ENCODE measurements at places on chromosomes 13 and 19.

DNA sequence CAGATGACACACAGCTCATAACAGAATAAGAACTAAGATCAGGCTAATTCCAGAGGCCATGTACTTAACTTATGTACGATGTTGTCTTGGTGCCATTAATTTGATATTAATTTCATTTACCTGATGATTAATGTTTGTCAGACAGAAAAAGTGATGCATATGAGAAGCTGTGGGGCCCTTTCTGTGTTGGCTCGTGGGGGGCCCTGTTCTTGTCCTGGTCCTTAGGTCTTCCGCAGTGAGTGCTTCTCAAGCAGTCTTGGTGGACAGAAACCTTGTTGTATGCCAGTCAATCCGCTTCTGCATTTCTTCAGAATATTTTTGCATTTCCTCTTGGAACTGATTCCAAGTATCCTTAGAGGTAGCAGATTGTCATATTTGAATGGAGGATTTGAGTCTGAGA, 20.2 kb downstream of the SAFB start:
- DNase-seq = no peak

GRCh38 chr13:75393839-75394520, 88.0 kb downstream of the TBC1D4 start:
- DNase-seq = no peak

GRCh38 chr13:67408798-67409197, 178.7 kb upstream of the PCDH9 start:
- no peak for DNase-seq

- no peak for DNase-seq
Observed at GRCh38 chr19:17447704-17448130, 751 bp downstream of the TMEM221 start.

- DNase-seq = no peak
Observed at GRCh38 chr19:5804516-5805461, at the start of gene NRTN. Gene NRTN (plus strand): TSS chr19:5805067. CDS start chr19:5824166, 19,099 bp downstream.

GRCh38 chr19:19461671-19462622, 53.4 kb downstream of the TSSK6 start:
- no peak for DNase-seq

DNA sequence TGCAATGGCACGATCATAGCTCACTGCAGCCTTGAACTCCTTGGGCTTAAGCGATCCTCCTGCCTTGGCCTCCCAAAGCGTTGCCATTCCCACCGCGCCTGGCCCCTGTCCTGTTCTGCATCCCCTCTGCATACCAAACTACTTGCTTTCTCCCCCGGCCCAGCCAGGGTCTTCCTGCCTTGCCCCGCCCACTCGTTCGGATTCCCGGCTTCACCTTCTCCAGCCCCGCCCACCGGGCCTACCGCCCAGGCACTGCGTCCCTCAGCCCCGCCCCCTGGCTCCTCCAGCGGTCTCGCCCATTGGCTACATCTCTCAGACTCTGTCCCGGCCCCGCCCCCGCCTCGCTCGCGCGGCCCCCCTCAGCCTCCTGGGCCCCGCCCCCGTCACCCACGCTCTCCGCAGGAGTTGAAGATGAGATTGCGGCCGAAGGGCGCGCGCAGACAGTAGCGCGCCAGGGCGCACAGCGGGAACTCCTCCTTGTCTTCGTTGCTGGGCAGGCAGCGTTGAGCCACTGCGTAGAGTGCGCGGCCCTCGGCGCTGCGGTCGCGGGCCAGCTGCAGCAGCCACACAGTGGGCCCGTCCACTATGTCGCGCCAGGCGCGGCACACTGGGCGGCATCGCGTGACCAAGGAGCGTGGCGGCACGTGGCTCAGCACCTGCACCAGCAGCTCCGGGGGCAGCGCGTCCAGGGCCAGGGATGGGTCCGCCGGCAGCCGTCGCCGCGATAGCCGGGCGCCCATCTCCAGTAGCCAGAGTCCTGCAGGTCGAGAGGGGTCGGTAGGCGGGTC, 19.0 kb downstream of the MRPS12 start:
- DNase-seq = no peak

DNA sequence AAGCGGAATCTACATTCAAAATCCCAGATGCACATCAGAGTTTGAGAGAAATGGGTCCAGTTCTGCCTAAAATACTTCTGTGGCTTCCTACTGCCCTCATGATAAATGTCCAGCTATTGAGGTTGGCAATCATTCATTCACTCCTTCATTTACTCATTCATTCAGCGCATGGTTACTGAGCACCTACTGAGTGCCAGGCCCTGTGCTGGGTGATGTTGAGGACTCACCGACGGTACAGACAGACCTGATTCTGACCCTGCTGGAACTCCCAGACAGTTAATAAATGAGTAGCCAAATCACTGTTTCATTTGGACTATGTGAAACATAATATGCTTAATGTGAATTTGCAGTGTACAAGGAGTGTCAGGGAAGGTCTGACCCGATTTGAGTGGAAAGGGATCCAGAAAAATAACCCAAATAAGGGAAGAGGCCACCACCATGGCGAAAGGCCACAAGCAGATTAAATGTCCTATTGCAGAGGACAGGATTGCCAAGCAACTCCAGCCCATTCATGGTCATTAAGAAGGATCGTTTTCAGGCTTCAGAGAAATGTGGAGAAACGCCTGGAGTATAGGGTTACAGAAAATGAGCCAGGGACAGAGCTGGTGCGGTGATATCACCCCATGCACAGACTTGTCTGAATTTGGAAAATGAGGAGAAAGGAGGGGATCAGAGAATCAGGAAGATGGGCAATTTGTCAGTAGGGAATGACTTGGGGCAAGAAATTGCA, 20.5 kb downstream of the DYRK1B start:
- no peak for DNase-seq

GRCh38 chr19:3668331-3669081, 31.8 kb downstream of the PIP5K1C start:
- DNase-seq = no peak

- no peak for DNase-seq
Observed at GRCh38 chr13:42760951-42761350, 20.4 kb upstream of the FAM216B start.

- DNase-seq = no peak
Observed at GRCh38 chr13:91580749-91581148, 182.3 kb downstream of the GPC5 start.

GRCh38 chr13:34086281-34086680, 268.3 kb downstream of the RFC3 start:
- no peak for DNase-seq

- peak; percentile 35 for DNase-seq
Observed at GRCh38 chr19:4633140-4633967, 6.0 kb upstream of the TNFAIP8L1 start.

DNA sequence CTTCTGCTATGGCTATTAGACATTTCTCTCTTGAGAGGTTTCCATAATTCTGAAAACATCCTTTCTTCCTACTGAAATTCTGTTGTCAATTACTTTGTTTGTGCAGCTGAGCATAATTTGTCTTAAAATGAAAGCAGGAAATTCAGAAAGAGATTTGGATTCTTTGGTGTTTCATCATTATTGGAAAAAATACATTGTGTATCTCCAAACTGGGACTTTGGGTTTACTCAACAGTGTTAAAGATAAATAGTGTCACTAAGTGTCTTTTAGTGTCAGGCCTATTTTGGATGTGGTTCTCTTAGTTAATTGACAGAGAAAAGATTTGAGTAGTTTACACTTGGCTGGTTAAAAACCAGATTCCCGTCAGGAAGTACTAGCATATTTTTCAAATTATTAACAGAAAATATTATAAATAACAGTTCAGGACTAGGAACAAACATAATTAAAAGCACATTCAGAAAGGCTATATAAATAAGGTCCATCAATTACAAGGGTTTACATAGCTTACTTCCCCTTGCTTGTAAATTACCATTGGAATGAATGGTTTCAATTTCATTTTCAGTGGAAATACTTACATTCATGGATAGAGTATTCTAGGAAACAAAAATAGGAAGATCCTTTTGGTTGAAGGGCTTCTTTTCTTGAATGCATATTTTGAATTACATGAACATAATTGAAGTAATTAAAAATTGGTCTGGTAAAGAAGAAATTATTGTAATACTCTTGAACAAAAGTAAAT, 483.1 kb downstream of the GPC6 start:
- no peak for DNase-seq

GRCh38 chr13:110983241-110983640, 68.4 kb upstream of the ANKRD10 start:
- DNase-seq = no peak

DNA sequence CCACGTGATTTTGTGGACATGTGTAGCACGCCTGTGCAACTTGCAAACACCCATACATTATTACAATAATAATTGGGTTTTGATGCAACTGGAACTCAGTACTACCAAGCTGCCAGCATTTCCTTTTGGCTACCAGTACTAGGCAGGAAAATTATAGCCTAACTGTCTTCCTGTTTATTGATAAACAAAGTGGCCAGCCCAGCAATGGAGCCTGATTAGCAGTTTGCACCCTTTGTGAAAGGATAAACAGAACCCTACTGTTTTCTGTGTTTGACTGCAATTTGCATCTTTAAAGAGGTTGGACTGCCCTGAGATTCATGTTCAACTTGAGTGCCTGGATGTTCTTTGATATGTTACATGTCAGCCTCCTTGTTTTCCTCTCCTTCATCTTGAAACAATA, 173.9 kb downstream of the ZIC5 start:
- no peak for DNase-seq

GRCh38 chr13:93086329-93086728, 140.3 kb upstream of the GPC6 start:
- DNase-seq = no peak

All from SIG-M5 (cell line).